ENCODE measurements at places on chromosomes 7 and 10. TPM values are rescaled to one million over a fixed set of nuclear protein-coding genes. Genes with fewer than 3 reads are reported as not detected.

Gene ZNF488
- not detected for total RNA-seq

Gene PAPOLB
- total RNA-seq = 0.11 TPM

Gene MYH16
- total RNA-seq = not detected

Gene CPA4
- total RNA-seq = 0.54 TPM

Gene TUBB8
- total RNA-seq = 0.11 TPM

Gene BTBD16
- not detected for total RNA-seq

Gene SEC31B
- total RNA-seq = 2.1 TPM

Gene NPTX2
- total RNA-seq = 18.9 TPM

Gene CHST3
- 8.0 TPM for total RNA-seq

Gene PAXIP1
- 5.6 TPM for total RNA-seq

Gene FAM13C
- 1.3 TPM for total RNA-seq

Gene LBX1
- total RNA-seq = not detected

Gene TBXAS1
- 0.87 TPM for total RNA-seq

Gene OIT3
- 0.09 TPM for total RNA-seq

Gene PNLIP
- not detected for total RNA-seq

Gene TCF7L2
- 2.4 TPM for total RNA-seq

Gene SPDYE2
- total RNA-seq = not detected

Gene RGR
- total RNA-seq = not detected

Gene STEAP2
- 0.52 TPM for total RNA-seq

Gene MKX
- under 0.01 TPM for total RNA-seq

Gene BLNK
- not detected for total RNA-seq

Gene TMEM229A
- total RNA-seq = not detected

Gene MRPS33
- 26.6 TPM for total RNA-seq

Gene LRRC4
- 1.4 TPM for total RNA-seq

Gene FAM241B
- 0.09 TPM for total RNA-seq

Gene MBL2
- not detected for total RNA-seq

Gene CCDC172
- total RNA-seq = not detected

Gene SBDS
- 99.3 TPM for total RNA-seq

Gene PRRT4
- total RNA-seq = not detected

Gene MUC12
- total RNA-seq = not detected

Gene LIPN
- total RNA-seq = not detected

Gene THSD7A
- 28.3 TPM for total RNA-seq

Gene WIPF3
- total RNA-seq = not detected

Gene GJC3
- total RNA-seq = 1.0 TPM

Gene NT5C2
- total RNA-seq = 54.8 TPM

Gene EVX1
- not detected for total RNA-seq

Gene EMX2
- total RNA-seq = not detected

Gene SLC26A3
- not detected for total RNA-seq

Gene NRBF2
- 15.1 TPM for total RNA-seq

Gene CPN1
- total RNA-seq = not detected

Gene DDC
- total RNA-seq = not detected

Gene TMEM130
- not detected for total RNA-seq

Data from dermis lymphatic vessel endothelial cell (primary cell).